A549 (cell line): ENCODE measurements at places on chromosomes 2 and 18.

- no peak for DNase-seq
Measured at GRCh38 chr2:9769171-9770005, 73.9 kb upstream of the TAF1B start.

DNA sequence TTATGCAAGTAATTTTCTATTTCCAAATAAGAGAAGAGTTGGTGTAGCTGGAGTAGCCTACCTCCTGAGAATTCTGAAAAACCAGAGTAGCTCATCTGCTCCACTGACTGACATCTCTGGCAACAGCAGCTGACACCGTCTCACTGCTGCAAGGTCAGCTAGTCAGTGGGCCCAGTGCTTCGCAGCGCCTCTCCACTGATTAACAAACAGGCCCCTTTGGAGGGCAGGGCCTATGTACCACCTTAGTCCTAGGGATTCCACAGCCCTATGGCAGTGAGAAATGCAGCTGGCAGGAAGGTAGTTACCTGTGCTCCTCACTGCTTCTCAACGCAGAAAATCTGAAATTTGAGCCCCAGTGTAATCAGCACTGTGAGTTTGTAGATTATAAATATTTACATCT is 97.5 kb downstream of the DLGAP1 start:
- no peak for DNase-seq

- DNase-seq = no peak
Measured at GRCh38 chr18:62617793-62618591, 95.2 kb downstream of the ZCCHC2 start.

- DNase-seq = no peak
Measured at GRCh38 chr18:57352271-57352701, at the start of gene ST8SIA3. Gene ST8SIA3 (plus strand): TSS chr18:57352557. CDS start chr18:57352847, 290 bp downstream.

DNA sequence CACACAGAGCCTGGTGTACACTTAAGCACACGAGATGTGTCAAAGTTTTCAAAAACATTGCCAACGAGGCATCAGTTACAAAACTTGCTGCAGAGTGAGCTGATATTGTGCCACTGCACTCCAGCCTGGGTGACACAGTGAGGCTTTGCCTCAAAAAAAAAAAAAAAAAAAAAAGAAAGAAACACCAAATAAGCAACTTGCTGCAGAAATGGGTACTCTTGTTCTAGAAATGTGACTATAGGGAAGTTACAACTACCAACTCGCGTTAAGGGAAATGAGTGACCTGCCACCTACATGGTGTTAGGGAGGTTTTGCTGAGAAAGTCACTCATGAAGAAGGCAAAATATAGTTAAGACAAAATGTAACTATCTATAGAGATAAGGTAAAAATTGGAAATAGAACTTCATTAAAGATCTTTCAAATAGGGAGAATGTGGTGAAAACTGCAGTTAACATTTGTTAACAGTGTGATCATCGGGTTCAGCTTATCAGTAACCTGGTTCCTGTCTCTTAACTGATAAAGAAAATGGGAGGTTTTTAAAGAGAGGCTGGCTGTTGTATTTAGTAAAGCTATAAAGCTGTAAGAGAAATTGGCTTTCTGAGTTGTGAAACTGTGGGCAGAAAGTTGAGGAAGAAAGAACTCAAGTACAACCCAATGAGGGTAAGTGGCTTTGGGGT is at the start of gene IL1RL1:
Gene IL1RL1, plus strand, starts transcription at position 600 of the 677 bp plus-strand sequence. CDS start 26,702 bp downstream, outside the sequence.
- no peak for DNase-seq

- no peak for DNase-seq
Measured at GRCh38 chr2:69053416-69053965, 40.5 kb downstream of the ANTXR1 start.

- DNase-seq = no peak
Measured at GRCh38 chr2:81061016-81061415, 756.5 kb upstream of the LRRTM1 start.

DNA sequence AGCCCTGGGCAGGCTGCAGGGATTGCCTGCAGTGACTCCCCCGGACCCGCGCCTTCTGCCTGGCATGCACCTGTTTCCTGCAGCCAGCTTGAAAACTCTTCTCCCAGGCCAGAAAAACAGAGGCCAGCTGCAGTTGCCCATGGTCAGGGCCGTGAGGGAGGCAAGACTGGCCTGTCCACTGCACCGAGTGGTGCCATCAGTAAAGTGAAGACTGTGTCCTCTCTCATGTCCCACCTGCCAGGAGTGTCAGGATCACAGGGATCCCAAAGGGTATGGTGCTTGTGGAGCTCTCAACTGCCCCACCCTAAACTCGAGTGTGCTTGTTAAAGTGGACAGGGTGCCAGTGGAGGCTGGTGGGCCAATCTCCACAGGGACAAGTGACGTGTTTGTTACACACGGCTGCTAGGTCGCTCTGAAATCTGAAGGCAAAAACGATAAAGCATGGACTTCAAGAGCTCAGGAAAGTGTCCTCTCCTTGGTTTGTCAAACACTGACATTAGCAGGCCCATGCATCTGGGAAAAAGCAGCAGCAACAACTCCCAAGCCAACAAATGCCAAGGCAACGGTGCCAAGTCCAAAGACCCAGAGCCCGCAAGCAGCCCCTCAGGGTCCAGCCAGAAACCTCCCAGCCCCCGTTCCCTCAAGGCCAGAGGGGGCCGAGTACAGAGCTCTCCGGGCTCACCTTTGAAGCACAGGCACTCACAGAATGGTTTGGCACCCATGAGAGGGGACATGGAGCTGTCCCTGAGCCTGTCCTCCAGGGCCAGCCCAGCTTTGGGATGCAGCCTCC is 213.2 kb downstream of the HDAC4 start:
- DNase-seq = no peak

DNA sequence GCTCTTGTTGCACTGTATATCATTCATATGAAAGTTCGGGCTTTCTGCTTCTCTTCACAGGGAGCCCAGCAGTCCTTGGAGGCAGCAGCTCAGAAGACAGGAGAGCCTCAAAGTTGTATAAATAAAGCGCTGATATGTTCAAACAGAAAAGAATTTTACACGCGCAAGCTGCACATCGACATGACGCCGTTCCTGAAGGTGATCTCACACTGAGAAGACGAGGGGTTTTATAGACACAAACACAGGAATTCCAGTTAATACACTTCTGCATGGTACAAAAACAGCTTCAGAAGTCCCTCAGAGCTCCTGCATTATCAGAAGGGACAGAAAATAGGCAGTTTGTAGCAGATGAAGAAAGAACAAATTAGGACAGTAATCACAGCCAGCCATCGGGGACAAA is 81.6 kb downstream of the KIAA2012 start:
- no peak for DNase-seq

DNA sequence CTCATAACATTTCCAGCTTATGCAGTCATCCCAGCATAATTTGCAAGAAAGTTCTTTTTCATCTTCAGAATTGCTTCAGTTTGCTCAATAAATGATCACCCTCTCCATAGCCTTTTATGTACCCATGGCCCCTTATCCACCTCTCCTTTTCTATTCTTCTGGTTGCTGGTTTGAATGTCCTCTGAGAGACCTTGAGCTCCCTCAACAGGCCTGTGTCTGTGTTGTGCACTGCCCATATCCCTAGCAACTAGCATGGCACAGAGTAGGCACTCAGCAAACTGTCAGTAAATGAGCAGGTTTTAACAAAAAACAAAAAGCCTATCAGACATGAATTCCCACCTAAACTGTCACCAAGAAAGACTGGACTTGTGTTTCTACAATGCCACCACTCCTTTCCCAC is 160.5 kb downstream of the AKAIN1 start:
- DNase-seq = no peak

- no peak for DNase-seq
Measured at GRCh38 chr2:234309431-234309830, 187.4 kb downstream of the ARL4C start.

DNA sequence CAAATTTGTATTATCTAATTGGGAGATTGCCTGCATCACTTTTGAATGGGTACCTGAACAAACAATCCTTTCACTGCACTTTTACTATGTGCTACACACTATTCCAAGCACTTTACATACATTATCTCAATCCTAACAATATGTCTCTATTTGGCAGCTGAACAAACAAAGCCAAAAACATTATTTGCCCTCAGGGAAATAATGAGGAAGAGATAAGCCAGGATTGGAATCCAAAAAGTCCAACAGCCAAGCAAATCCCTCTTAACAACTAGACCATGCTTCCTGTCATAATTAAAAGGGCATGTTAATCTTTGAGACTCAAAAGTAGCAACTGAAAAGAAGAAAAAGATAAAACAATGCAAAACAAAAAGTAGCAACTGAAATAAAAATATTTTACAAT is 32.1 kb downstream of the RPRD1A start:
- DNase-seq = no peak

DNA sequence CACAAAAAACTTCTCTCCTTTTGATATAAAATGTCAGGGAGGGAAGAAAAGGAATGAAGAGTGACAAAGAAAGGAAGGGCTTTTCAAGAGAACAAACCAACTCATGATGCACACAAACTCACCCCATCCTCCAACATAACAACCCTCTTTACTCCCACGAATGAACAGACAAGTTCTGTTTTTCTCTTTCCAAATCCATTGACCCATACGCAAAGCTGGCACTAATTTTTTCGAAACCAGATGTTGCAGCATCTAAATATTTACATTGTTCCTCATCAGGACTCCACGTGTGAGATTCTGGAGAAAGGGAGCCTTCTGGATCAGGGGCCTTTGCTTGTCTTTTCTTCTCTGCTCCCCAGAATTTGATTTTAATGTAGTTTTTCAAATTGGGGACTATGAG is 143.3 kb upstream of the BCL2L11 start:
- no peak for DNase-seq

- DNase-seq = peak; percentile 20
Measured at GRCh38 chr2:212939777-212940531, 211.5 kb downstream of the IKZF2 start.

- DNase-seq = no peak
Measured at GRCh38 chr2:189109921-189110397, 69.6 kb downstream of the COL5A2 start.

- DNase-seq = no peak
Measured at GRCh38 chr18:57025540-57025939, 121.3 kb upstream of the BOD1L2 start.

- DNase-seq = no peak
Measured at GRCh38 chr2:113034016-113034415, 18.7 kb downstream of the IL36B start.
